ENCODE measurements at places on chromosomes 16 and 17.
A peak's percentile ranks its signal among the peaks of the same experiment; 100 is the strongest.

- DNase-seq: no peak
Observed at GRCh38 chr16:85557083-85557970, 55.8 kb upstream of the GSE1 start.

DNA sequence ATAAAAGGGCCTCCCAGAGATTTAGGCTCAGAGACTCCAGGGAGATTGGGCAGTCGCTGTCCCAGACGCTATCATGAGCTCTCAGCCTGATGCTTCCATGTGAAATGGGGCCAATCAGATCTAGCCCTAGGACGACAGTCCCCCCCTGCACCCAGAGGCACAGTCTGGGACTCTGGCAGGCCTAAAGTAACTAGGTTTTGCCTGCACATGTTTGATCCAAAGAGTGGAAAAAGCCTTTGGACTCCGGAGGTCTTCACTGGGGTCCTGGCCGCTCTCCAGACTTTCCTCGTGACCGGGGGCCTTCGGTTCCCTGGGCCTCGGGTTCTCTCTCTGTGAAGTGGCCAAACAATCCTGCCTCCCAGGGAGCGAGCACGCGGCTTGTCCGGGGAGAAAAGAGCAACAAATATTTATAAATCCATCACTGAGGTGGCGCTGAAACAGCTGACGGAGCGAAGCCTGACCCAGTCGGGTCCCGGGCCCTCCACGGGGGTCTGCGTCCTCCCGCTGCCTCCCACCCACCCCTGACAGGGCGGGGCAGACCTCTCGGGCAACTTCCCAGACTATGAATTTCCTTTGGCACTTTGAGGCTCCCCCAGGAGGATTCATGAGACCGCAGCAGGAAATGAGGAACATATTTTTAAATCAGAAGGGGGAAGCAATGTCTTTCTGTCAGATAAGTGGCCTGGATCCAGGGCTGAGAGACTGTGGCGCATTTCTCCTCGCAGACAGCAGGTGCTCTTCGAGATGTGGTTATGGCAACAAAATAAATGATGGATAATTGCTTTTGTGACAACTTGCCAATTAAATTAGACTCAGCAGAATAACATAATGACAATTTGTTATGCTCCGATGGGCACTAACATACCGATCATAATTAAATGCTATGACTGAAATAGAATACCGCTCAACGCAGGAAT lies 38.9 kb downstream of the MRPS23 start:
- DNase-seq: peak; percentile 82

- DNase-seq: no peak
Observed at GRCh38 chr17:60627124-60627523, 27.1 kb downstream of the PPM1D start.

DNA sequence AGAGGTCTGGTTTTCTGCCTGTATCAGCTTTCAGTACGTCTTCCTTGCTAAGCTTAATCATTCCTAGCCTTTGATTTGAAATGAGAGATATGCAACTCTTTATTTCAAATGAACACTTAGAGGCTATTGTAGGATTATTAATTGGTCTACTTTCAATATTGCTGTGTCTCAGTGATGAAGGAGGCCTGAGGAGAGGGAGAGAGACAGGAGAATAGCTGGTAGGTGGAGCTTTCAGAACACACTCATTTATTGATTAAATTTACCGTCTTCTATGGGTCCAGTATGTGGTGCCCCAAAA lies 187.0 kb downstream of the BCAS3 start:
- no peak for DNase-seq

- DNase-seq: no peak
Observed at GRCh38 chr17:69477903-69478266, 63.4 kb downstream of the MAP2K6 start.

- no peak for DNase-seq
Observed at GRCh38 chr17:78107976-78108725, 20.4 kb downstream of the TMC6 start.

GRCh38 chr17:78618264-78619066 lies 41.3 kb upstream of the DNAH17 start:
- no peak for DNase-seq

GRCh38 chr16:49280105-49280741 lies 1.4 kb downstream of the CBLN1 start:
- no peak for DNase-seq

GRCh38 chr17:42179335-42179734 lies 1.6 kb downstream of the KCNH4 start:
- no peak for DNase-seq

- peak; percentile 81 for DNase-seq
Observed at GRCh38 chr17:62950067-62950466, 16.0 kb upstream of the TANC2 start.

DNA sequence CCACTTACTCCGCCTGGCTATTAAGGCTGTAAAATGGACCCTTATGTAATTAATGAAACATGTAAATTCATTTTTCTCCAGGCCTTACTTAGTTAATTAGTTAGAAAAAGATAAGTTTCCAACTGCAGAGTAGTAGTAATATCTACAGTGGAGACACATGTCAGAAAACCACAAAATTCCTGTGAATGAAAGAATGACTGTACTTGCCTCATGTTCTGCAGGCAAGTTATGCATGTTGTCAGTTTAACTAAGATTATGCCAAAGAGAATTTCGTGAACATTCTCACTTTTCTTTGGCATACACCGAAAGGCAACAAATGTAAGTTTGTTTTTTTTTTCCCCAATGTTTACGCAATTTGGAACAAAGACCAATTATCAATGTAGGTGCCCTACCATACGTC lies 16.8 kb upstream of the CCL1 start:
- peak; percentile 15 for DNase-seq

- DNase-seq: no peak
Observed at GRCh38 chr17:41520821-41521521, 2.3 kb upstream of the KRT15 start.

GRCh38 chr16:87295259-87295658 lies 21.9 kb downstream of the C16orf95 start:
- no peak for DNase-seq
